Activated B cell treated with CpG ODN at 0.5 μM for 24 hours (primary cell): ENCODE measurements at places on chromosomes 2 and 18. TPM values are rescaled to one million over a fixed set of nuclear protein-coding genes. Genes with fewer than 3 reads are reported as not detected.

C2orf78 gene
- total RNA-seq = not detected in 2 replicates

SH3RF3 gene
- total RNA-seq = 0.07 and 0.09 TPM in 2 replicates

ZNF516 gene
- total RNA-seq = 19.4 and 21.7 TPM in 2 replicates

NXPH2 gene
- not detected in 2 replicates for total RNA-seq

UGT1A4 gene
- not detected in 2 replicates for total RNA-seq

- DNase-seq = no peak
Measured at GRCh38 chr2:165601928-165602521, 132.5 kb downstream of the CSRNP3 start.

DNA sequence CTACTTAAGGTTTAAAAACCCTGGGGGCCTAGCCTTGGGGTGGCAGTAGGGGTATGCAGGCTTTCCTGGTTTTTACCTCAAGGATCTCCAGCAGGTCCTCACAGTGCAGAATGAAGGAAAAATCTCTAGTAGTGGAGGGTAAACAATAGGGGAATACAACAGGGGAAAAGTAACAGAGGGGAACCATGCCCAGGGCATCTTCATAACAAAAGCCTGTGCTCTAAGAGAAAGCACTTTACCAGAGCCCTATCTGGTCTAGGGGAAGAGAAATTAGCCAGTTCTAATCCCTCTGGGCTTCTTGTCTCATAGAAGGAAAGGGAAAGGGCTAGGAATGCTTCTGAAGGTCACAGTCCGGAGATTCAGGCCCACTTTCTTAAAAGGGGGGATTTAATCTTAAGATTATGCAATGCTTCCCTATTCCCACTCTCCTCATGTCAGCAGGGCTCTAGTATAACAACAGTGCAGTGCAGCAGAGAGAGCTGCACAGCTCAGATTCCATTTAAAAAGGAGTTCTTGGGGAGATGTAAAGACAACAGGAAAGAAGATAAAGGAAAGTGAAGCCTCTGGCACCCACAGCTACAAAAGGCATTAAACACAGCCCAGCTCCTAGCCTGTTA, 149.0 kb upstream of the CYP1B1 start:
- no peak for DNase-seq

- no peak for DNase-seq
Measured at GRCh38 chr18:28002841-28003240, 174.1 kb downstream of the CDH2 start.

DNA sequence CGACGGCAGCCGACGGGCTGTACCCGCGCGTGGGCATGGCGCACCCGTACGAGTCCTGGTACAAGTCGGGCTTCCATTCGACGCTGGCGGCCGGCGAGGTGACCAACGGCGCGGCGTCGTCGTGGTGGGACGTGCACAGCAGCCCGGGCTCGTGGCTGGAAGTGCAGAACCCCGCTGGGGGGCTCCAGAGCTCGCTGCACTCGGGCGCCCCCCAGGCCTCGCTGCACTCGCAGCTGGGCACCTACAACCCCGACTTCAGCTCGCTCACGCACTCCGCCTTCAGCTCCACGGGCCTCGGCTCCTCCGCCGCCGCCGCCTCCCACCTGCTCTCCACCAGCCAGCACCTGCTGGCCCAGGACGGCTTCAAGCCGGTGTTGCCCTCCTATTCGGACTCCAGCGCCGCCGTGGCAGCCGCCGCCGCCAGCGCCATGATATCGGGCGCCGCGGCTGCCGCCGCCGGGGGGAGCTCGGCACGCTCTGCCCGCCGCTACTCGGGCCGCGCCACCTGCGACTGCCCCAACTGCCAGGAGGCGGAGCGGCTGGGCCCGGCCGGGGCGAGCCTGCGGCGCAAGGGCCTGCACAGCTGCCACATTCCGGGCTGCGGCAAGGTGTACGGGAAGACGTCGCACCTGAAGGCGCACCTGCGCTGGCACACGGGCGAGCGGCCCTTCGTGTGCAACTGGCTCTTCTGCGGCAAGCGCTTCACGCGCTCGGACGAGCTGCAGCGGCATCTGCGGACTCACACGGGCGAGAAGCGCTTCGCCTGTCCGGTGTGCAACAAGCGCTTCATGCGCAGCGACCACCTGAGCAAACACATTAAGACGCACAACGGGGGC, 2.0 kb downstream of the SP9 start:
- DNase-seq = peak; percentile 64

- DNase-seq = no peak
Measured at GRCh38 chr2:64675860-64676259, 22.1 kb upstream of the SERTAD2 start.

GRCh38 chr2:207601774-207602173, 23.4 kb downstream of the METTL21A start:
- DNase-seq = no peak

GRCh38 chr2:186561467-186562208, 28.2 kb upstream of the ITGAV start:
- no peak for DNase-seq

- DNase-seq = no peak
Measured at GRCh38 chr2:72834596-72834995, 8.8 kb upstream of the EXOC6B start.

GRCh38 chr18:63111671-63112402, 207.7 kb downstream of the BCL2 start:
- DNase-seq = no peak

GRCh38 chr2:15260835-15261234, 300.3 kb downstream of the NBAS start:
- no peak for DNase-seq

GRCh38 chr2:229265727-229266126, 5.4 kb downstream of the PID1 start:
- DNase-seq = no peak
